Activated naive CD4-positive, alpha-beta T cell treated with anti-CD3 and anti-CD28 coated beads, Interleukin-2, amount 10 ng/mL, durations not matched to agents 7 days and 5 days (primary cell): ENCODE measurements at places on chromosomes 7 and 10.
A peak's percentile ranks its signal among the peaks of the same experiment; 100 is the strongest.

GRCh38 chr10:44395396-44395795 lies 10.5 kb upstream of the CXCL12 start:
- no peak overlapping the region for H3K4me3 ChIP-seq
- no peak for DNase-seq
- peaks cover 30% of the 10 kb centered on the region for H3K27me3 ChIP-seq
- H3K4me1 ChIP-seq: no peaks in the 10 kb centered on the region

GRCh38 chr7:2104716-2105115 lies 128.0 kb downstream of the MAD1L1 start:
- no peak for DNase-seq
- peaks cover 25% of the 10 kb centered on the region for H3K4me1 ChIP-seq
- no peaks in the 10 kb centered on the region for H3K36me3 ChIP-seq
- no peak overlapping the region for H3K27ac ChIP-seq
- no peak overlapping the region for H3K4me3 ChIP-seq

DNA sequence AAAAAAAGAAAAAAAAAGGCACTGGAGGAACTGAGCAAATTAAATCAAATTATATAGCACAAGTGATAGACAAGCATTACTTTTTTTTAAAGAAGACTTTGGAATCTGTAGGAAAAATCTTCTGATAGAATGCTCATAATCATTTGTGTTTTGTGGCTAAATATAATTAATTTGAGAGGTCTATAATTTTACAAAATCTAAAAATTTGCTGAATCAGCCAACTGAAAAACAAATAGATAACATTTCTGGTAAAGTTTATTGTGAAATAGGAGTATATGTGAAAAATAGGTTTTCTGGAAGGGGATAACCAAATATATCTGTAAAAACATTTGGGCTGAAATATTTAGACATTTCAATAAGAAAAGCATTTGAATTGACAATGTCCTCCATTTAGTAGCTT lies 844.9 kb upstream of the COBL start:
- H3K4me1 ChIP-seq: no peaks in the 10 kb centered on the region
- DNase-seq: no peak
- H3K27me3 ChIP-seq: no peaks in the 10 kb centered on the region
- no peak overlapping the region for H3K4me3 ChIP-seq
- H3K36me3 ChIP-seq: no peaks in the 10 kb centered on the region

DNA sequence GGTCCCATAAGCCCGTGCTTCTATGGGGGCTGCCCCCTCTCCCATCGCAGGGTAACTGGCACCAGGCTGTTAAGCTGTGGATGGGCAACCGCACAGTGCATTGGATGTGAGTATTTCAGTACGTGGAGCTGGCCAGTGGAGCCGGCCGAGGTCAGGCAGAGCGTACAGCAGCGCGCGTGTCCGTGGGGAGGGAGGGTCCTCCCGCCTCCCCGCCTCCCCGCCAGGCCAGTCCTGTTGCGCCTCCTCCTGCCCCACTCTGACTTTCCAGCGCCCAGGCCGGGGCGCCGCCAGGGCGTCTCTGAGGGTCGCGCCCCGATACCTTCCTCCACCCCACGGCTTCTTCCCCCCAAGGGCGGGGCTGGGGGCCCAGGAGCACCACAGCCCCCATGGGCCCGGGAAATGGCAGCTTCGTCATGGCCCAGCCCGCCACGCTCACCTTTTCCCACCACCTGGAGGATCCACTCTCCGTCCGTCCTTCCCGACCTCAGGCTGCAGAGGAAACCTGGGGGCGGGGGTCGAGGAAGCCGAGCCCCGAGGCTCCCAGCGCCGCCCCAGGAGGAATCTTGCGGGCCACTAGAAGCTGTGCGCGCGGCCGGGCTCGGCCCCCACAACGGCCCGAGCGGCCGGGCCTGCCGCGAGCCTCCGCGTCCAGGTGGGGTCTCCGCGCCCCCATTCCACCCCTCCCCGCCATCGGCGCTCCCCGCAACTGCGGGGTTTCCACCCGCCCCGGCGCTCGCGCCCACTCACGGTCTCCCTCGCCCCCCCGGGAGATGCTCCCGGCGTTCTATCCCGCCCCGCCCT lies 831 bp upstream of the PFKP start:
- H3K27ac ChIP-seq: no peak overlapping the region
- peak overlapping the region; percentile 72 for H3K4me3 ChIP-seq
- H3K36me3 ChIP-seq: peaks cover 23% of the 10 kb centered on the region
- DNase-seq: no peak
- peaks cover 23% of the 10 kb centered on the region for H3K27me3 ChIP-seq
- peaks cover 22% of the 10 kb centered on the region for H3K4me1 ChIP-seq

DNA sequence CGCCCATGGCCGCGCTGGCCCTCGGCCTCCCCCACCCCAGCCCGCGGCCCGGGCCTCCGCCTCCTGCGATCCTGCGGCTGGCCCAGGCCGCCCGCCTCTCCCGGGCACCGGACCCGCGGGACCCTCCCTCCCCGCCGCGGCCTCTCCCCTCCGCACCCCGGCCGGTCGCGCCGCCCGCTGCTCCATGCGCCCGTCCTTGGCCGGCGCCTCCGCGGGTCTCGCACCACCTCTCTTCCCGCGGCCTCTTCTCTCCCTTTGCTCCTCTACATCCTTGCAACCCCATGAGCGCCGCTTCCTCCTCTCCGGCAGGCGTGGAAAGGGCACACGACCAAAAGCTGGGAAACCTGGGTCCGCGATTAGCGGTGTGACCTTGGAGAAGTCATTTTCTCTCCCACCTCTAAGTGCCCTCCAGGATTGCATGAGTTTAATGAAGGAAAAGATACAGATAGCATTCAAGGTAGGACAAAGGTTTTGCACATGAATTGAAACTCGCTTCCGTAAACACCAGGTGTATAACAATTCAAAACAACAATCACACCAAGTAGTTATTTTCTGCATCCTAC lies 448 bp upstream of the SRPK2 start:
- H3K36me3 ChIP-seq: peaks cover 10% of the 10 kb centered on the region
- H3K4me1 ChIP-seq: peaks cover 19% of the 10 kb centered on the region
- H3K27me3 ChIP-seq: peaks cover 8% of the 10 kb centered on the region
- peak overlapping the region; percentile 77 for H3K27ac ChIP-seq

GRCh38 chr10:87863053-87863943 lies at the start of the genes KLLN and PTEN:
Gene KLLN (minus strand): TSS chr10:87863533. CDS start chr10:87862487, 1,046 bp downstream.
Gene PTEN (plus strand): TSS chr10:87863625. CDS start chr10:87864470, 845 bp downstream.
- DNase-seq: peak; percentile 85
- H3K27me3 ChIP-seq: peaks cover 11% of the 10 kb centered on the region
- H3K4me3 ChIP-seq: peak within 1 kb of the TSS; percentile 93
- H3K36me3 ChIP-seq: peaks cover 24% of the 10 kb centered on the region
- peaks cover 34% of the 10 kb centered on the region for H3K4me1 ChIP-seq
- peak within 1 kb of the TSS; percentile 97 for H3K27ac ChIP-seq

DNA sequence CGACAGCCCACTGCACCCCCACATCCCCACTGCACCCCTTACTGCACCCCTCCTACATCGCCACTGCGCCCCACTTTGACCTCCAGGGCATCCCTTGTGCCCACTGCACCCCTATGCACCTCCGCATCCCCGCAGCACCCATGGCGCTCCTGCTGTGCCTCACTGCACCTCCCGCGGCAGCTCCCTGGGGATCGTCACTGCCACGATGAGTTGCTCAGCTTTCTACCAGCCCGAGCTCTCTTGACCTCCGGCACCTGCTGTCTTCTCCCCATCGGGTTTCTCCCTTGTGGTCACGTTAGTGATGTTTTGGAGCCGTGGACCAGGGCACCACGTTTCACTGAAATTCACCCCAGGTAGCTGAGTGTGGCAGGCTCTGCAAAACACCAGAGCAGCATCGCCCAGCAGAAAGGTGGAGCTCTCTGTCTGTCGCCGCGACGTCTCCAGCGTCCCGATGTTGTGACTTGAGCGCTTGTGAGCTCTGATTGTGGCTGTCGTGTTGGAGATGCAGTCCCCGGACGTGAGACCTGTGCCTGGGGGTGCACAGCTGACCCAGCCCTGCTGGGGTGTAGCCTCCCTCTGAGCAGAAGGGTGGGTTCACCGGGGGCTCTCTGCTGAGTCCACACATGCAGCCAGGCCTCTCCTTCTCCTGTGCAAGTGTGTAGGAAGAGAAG lies 147.7 kb downstream of the DNAJB6 start:
- H3K27me3 ChIP-seq: peaks cover 23% of the 10 kb centered on the region
- peaks cover 30% of the 10 kb centered on the region for H3K4me1 ChIP-seq
- H3K36me3 ChIP-seq: peaks cover 2% of the 10 kb centered on the region

- no peaks in the 10 kb centered on the region for H3K36me3 ChIP-seq
- no peaks in the 10 kb centered on the region for H3K27me3 ChIP-seq
- H3K4me3 ChIP-seq: no peak overlapping the region
- H3K4me1 ChIP-seq: no peaks in the 10 kb centered on the region
- H3K27ac ChIP-seq: no peak overlapping the region
These were observed 262.1 kb downstream of the ATRNL1 start for GRCh38 chr10:115355162-115355760.

- no peak for DNase-seq
- no peaks in the 10 kb centered on the region for H3K27me3 ChIP-seq
- H3K36me3 ChIP-seq: no peaks in the 10 kb centered on the region
- H3K27ac ChIP-seq: no peak overlapping the region
- H3K4me3 ChIP-seq: no peak overlapping the region
These were observed 29.2 kb downstream of the TDRD1 start for GRCh38 chr10:114208351-114208750.

DNA sequence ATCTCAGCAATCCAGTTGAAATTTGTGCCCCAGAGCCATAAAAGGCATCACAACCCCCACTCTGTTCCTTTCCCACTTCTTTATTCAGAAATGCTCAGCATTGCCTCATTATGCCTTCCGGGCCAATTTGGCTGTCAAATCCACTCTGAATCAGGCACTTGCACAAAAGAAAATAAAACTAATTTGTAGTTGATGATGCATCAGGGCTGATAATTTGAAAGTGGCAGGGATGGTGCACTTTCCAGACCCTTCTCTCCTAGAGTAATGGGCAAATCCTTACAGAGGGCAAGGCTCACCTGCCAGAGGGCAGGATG lies 147.9 kb upstream of the PDE1C start:
- no peaks in the 10 kb centered on the region for H3K27me3 ChIP-seq
- no peak overlapping the region for H3K4me3 ChIP-seq
- no peaks in the 10 kb centered on the region for H3K4me1 ChIP-seq
- no peak for DNase-seq

DNA sequence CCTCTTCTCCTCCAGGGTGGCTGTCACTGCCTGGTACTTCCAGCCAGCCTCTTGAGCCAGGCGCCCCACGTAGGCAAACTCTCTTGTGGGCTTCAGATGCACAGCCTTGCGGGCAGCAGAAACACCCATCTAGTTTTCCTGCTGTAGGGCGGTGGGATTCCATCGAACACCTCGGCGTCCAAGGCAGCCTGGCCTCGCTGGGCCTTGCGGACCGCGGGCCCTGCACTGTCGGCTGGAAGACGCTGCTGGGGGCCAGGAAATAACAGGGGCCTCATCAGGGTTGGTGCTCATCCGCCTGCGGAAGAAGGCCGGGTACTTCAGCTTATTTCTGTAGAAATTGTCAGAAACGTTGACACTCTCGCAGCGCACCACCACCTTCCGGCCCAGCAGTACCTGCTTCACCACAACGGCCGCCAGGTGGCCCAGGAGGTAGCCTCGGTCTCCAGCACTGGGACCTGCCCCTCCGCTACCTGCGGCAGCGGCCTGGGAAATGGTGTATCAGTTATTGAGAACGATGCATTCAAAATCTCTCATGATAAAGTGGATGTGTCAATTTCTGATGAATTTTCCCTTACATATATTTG lies 61.1 kb downstream of the WDFY4 start:
- H3K27me3 ChIP-seq: no peaks in the 10 kb centered on the region
- H3K36me3 ChIP-seq: no peaks in the 10 kb centered on the region
- H3K4me1 ChIP-seq: no peaks in the 10 kb centered on the region
- DNase-seq: no peak

GRCh38 chr7:143345428-143345900 lies 17.0 kb downstream of the FAM131B start:
- H3K4me3 ChIP-seq: peak overlapping the region; percentile 56
- no peak overlapping the region for H3K27ac ChIP-seq
- DNase-seq: peak; percentile 78
- H3K36me3 ChIP-seq: no peaks in the 10 kb centered on the region
- peaks cover 9% of the 10 kb centered on the region for H3K4me1 ChIP-seq

DNA sequence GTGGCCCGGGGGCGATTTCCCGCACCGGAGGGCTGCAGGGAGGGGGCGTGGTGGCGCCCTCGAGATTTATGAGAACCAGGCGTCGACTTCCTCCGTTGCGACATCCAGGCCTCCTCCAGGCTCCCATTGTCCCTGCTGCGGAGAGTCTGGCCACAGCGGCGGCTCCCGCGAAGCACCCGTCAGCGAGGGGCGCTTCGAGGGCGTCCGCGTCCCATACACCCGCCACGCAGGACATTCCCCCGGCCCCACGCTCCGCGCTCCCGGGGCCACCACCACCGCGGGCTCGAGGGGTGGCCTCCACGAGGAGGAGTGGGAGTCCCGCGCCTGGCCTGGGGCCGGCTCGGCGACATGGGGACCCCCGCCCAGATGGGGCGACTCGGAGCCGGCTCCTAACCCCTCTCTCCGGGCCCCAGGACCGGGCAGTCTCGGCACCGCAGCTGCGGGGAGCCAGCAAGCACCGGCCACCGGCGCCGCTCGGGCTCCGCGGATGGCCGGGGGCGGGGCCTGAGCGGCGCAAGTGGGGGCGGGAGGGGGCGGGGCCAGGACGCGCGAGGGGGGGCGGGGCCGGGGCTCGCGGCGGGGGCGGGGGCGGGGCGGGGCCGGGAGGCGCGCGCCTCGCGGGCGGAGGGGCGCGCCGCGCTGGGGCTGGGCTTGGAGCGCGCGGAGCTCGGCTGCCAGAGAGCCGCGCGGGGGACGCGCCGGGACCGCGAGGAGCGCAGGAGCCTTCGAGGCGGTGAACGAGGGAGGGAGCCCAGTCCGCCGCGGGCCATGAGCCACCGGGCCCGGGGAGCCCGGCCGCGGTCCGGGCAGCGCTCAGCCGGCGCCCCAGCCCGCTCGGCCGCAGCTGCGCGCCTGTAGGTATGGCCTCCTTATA lies at the start of gene SH2B2:
Gene SH2B2 (plus strand): TSS at position 632 of the 874 bp plus-strand sequence. CDS start 13,683 bp downstream, outside the sequence.
- peaks cover 22% of the 10 kb centered on the region for H3K4me1 ChIP-seq
- H3K4me3 ChIP-seq: peak within 1 kb of the TSS; percentile 69
- H3K27me3 ChIP-seq: peaks cover 85% of the 10 kb centered on the region
- peak; percentile 57 for DNase-seq
- no peak within 1 kb of the TSS for H3K27ac ChIP-seq

DNA sequence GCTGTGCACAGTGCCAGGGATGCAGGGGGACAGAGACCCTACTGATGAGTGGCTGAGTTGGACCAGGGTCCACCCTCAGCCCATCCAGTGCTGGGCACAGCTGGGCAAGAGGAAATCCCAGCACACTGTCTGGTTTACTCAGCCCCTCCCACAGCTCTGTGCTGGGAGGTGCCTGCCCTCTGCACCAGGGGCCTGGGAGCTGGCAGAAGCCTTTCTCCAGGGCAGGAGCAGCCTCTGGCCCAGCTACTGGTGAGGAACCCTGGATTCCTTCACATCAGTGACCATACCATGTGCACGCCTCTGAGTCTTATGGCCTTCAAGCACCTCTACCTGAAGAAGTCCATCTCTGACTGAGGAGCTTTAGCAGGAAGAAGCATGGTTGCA lies 25.9 kb upstream of the C10orf71 start:
- no peak for DNase-seq
- peaks cover 6% of the 10 kb centered on the region for H3K4me1 ChIP-seq
- peaks cover 33% of the 10 kb centered on the region for H3K27me3 ChIP-seq
- H3K27ac ChIP-seq: no peak overlapping the region
- H3K4me3 ChIP-seq: no peak overlapping the region

DNA sequence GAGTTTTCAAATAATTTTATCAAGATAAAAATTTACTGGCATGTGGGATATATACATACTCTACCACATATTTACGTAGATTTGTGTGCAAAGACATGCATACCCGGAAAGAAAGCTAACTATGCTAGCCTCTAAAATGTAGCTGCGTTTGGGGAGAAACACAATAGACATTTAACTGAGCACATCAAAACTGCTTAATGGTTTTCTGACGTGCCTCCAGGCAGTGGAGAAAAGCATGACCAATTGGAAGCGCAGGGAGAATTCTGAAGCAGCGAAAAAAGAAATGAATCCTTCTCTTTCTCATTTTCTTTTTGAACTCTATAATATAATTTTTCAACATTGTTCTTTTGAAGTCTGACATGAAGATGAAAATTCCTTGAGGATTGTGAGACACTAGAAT lies 60.3 kb upstream of the LYZL1 start:
- H3K36me3 ChIP-seq: no peaks in the 10 kb centered on the region
- H3K4me3 ChIP-seq: no peak overlapping the region
- no peak overlapping the region for H3K27ac ChIP-seq
- no peaks in the 10 kb centered on the region for H3K4me1 ChIP-seq
